AML-193 (cell line): ENCODE measurements at places on chromosomes 3 and 15.

DNA sequence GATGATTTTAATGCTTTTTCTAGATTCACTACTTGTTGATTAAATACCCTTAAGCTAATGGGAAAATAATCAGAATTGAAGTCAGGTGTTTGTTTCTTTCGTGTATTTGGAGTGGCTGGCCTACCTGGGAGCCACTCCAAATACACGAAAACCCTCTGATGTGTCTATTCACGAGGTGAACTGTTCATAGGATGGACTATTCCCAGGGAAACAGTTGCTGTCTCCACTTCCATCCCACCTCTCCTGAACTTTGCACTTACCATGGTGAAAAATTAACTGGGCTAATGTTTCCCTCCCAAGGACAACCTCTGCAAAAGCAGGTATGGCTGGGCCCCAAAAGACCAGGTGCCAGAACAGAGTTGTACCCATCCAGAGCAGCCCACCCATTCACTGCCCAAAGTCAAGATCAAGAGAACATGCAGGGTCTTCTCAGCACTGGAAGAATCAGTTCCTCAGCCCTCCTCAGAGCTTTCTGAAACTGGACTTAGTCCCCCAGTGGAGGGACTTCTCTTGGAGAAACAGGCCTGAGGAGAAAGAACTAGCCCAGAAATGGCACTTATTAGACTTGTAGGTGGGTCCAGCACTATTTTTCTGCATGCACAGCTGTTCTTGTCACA lies 2.9 kb upstream of the SMAD3 start:
- no peak for DNase-seq

DNA sequence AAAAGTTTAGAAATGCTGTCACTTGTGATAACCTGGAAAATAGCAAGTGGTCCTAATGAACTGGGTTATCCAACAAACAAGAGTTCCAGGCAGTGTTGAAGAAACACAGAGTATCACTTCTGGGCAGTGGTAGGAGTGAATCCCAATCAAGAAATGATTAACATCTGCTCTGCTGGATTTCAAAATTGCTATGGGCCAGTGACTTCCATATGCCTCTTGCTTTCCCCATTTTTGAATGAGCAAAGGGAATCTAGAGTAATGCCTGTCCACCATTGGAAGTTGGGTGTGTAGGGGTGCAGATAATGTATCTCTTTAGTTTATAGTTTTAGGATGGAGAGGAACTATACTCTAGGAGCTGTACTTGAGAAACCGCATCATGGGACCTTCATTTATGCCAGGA lies 236.5 kb downstream of the RPLP1 start:
- DNase-seq: no peak

DNA sequence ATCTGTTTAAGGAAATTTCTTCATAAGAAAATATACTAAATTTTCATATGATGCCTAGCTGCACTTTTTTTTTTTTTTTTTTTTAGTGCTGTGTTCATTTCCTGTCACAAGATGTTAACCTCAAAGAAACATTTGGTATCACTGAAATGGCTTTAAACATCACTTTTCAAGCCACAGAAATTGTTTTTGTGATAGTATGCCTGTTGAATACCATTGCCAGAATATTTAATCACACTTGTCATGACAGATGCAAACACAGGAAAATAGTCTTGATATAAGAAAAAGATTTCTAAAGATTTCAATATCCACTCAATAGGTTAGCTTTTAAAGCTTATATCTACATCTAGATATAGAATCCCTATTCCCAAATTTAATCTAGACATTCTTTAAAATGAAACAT lies 608.5 kb upstream of the AGTR1 start:
- DNase-seq: no peak

DNA sequence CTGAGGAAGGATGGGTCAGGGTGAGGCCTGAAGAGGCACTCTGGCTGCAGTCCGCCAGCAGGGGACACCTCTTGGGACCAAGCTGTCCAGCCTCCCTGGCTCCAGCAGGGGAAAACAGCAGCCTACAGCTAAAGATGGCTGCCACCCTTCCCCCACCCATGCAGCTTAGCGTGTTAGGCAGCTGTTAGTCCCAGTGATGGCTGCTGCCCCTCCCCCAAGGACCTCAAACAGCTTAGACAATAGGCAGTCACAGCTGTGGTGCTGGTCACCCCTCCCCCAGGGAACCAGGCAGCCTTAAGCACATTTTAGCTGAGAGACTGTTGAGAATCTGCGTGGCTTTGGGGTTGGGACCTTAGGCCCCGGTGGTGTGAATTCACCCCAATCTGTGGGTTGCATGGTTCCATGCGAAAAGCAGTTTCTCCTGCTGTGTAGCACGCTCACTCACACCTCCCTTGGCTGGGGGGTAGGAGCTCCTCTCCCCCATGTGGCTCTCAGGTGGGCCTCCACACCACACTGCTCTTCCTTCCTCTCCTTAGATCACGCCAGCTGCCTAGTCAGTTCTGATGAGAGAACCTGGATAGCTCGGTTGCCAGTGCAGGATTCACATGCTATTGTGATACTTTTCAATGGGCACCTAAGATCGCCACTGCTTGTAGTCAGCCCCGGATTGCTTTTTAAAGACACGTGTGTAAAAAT lies 140.5 kb upstream of the CADPS start:
- no peak for DNase-seq

GRCh38 chr3:153372326-153372725 lies 210.3 kb downstream of the RAP2B start:
- DNase-seq: peak; percentile 82
